ENCODE measurements at places on chromosomes 4 and X.

GRCh38 chr4:1152290-1152689 is 20.1 kb downstream of the SPON2 start:
- DNase-seq: no peak

- DNase-seq: no peak
These were observed 221.8 kb downstream of the MGST2 start for GRCh38 chr4:139887376-139887802.

DNA sequence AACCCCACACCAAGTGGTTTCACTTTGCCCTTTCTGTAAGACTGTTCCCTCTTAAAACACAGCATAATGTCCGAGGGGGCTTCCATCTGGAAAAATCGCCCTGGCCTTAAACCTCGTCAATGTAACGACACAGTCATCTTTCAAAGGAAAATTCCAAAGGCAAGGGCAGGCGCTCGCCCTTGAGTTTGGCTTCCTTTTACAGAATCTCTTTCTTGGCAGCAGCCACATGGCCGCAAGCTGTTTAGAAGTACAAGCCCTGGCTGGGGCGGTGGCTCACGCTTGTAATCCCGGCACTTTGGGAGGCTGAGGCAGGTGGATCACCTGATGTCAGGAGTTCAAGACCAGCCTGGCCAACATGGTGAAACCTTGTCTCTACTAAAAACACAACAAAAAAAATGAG is 27.1 kb upstream of the GRPEL1 start:
- no peak for DNase-seq

DNA sequence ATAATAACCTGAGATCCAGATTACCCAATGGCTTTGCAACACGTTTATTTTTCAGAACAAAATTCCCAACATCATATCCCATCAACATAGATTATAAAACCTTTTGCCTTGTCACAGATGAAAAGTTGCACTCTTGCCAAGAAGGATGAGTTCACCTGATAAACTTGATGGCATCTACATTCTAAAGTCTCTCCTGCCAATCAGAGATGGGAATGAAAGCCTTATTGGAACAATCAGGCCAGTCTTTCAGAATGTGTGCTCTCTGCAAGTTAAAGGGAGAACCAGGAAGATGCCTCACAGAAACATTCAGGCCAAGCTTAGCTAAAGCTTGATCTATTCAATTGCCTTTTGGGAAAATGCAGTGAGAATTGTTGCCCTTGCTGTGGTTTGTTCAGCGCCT is 1.3 kb downstream of the LPAR4 start:
- DNase-seq: no peak

- DNase-seq: no peak
These were observed 828.6 kb downstream of the ADGRL3 start for GRCh38 chr4:62028745-62029144.

DNA sequence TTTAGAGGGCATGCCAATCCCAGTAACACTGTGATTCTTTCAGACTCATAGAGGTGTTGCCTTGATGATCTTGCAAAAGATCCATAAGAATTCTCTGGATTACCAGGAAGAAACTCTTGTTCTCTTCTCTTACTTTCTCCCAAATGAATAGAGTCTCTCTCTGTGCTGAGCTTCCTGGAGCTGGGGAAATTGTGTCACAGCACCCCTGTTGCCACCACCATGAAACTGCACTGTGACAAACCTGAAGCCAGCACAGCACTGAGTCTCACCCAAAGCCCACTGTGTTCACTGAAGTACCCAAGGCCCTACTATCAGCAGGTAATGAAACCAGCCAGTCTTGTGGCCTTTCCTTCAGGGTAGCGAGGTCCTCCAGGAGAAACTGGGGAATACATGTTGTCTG is 332.7 kb upstream of the FGF16 start:
- no peak for DNase-seq

DNA sequence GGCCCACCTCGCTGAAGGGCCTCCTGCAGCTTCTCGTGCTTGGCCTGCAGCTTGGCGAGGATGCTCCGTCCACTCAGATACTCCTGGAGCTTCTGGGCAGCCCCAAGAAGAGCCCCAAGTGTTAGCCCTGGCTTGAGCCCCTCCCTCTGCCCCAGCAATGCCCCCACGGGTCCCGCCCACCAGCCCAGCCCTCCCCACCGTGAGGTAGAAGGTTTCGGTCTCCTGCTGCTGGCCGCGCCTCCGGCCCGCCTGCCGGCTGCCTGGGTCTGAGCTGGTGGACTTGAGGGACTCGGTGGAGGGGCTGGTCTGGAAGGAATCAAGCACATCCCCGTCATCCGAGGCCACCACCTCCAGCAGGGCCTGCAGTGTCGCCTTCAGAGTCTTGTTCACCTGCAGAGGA is 8.7 kb downstream of the AVPR2 start:
- no peak for DNase-seq

DNA sequence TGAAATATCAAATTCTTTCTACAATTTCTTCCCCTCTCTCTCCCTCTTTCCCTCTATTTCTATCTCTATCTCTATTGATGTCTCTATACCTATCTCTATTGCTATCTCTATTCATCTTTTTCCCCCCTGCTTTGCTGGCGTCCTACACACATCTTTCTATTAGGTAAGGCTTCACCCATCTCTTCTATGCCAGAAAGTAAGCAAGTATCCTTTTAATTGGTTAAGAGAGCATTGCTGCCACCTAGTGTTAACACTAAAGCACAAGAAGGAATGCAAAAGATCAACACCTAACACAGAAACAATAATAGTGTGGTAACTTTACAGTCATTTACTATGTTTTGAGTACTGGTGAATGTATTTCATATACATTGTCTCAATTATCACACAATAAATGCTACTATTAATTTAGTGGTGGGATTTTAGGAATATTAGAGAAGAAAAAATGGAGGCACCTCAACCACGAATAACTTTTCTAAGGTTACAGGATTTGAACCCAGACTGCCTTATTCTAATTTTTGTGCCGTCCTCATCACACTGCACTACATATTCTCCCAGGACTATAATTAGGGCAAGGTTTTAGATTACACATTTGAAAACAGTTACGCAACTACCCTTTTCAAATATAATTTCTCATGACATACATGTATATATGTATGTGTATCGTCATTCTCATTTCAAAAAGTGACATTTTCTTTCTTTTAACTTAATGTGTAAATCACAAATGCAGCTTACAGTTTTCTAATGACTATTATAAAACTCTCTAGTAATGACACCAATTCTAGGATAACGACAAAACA is 3.7 kb upstream of the C4orf36 start:
- DNase-seq: no peak

- DNase-seq: no peak
These were observed 112.2 kb downstream of the BCOR start for GRCh38 chrX:39985551-39985950.
